Amygdala (tissue), 56 donors: ENCODE measurements at places on chromosomes 12 and 14.

- peak; percentile 57 for DNase-seq
Measured at GRCh38 chr12:753611-754472, 1.5 kb downstream of the WNK1 start.

DNA sequence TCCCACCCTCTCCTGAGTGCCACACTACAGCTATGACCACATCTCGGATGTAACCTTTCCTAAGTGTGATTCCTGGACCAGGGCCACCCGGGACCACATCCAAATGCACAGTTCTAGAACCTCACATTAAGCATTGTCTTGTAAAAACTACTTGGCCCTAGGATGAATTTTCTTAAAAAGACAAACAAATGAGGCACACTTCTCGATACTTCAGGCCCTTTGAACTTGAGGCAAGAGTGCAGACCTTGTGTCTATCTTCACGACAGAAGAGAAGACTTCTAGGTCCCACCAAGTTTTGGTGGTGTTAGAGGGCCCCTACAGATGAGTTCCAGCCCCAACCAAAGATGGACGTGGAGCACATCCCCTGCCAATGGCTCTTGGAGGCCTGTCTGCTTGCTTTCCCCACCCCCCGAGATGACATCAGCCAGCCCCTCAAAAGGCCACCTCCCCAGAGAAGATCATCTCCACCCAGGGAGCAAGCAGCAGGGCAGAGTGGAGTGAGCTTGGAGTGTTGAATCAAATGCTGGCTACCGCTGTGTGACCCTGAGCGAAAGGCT lies 9.3 kb downstream of the ISCU start:
- DNase-seq, result no peak

DNA sequence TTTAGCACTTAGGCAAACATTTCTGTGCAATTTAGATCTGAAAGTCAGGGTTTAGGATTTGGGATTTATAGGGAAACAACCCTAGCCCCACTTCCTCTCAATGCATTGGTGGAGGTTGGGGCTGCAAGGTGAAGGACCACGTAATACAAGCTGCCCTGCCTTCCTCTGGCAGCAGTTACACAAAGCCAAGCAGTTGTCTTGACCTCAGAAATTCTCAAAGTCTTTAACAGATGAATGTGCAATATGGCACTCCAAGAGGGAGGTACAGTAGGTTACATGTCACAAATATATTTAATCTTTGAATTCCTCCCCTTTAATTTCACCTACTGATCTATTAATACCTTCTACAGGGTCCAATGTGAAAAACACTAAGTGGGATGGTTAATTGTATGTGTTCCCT lies 23.9 kb downstream of the IFNG-AS1 start:
- no peak for DNase-seq

GRCh38 chr12:118409834-118410233 lies 33.5 kb downstream of the SUDS3 start:
- no peak for DNase-seq

DNA sequence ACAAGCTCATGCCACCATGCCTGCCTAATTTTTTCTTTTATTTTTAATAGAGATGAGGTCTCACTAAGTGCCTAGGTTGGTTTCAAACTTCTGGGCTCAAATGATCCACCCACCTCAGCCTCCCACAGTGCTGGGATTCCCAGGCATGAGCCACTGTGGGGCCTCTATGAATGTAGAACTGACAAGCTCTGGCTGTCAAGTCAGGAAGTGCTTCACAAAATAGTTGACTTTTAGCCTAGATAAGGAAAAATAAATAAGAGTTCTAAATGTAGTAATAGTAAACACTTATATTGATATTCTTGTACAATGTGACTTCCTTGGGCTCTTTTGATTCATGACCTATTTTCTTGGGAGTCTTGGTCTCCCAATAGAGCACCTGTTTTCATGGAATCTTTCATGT lies 40.0 kb downstream of the RMST start:
- DNase-seq, result no peak

GRCh38 chr14:33916663-33917565 lies 34.0 kb downstream of the EGLN3 start:
- DNase-seq, result no peak

- no peak for DNase-seq
Measured at GRCh38 chr14:33348510-33348909, 409.8 kb downstream of the NPAS3 start.

GRCh38 chr12:57435293-57435692 lies 709 bp downstream of the INHBC start:
- DNase-seq, result no peak

DNA sequence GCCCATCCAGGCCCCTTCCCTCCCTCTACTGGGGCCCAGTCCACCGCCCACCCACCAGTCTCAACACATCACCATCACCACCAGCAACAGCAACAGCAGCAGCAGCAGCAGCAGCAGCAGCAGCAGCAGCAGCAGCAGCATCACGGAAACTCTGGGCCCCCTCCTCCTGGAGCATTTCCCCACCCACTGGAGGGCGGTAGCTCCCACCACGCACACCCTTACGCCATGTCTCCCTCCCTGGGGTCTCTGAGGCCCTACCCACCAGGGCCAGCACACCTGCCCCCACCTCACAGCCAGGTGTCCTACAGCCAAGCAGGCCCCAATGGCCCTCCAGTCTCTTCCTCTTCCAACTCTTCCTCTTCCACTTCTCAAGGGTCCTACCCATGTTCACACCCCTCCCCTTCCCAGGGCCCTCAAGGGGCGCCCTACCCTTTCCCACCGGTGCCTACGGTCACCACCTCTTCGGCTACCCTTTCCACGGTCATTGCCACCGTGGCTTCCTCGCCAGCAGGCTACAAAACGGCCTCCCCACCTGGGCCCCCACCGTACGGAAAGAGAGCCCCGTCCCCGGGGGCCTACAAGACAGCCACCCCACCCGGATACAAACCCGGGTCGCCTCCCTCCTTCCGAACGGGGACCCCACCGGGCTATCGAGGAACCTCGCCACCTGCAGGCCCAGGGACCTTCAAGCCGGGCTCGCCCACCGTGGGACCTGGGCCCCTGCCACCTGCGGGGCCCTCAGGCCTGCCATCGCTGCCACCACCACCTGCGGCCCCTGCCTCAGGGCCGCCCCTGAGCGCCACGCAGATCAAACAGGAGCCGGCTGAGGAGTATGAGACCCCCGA lies 6.8 kb upstream of the RNU7-1 start:
- DNase-seq, result no peak

DNA sequence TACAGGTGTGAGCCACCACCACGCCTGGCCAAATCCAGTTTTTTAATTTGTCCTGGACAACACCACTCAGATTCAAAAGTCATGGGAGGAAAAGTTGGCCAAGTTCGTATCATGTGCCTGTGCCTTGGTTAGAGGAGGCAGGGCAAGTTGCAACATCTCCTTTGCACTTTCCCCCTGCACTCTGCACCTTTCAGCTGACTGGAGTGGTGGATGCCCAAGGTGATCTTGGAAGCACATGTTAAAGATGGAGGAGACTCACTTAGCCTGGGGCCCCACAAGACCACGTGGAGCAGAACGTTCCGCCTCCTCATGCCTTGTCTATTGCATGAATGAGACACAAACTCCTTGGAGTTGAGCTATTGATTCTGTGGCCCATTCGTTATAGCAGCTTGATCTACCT lies 82.1 kb upstream of the FZD10 start:
- DNase-seq, result no peak

GRCh38 chr12:53073881-53074280 lies 5.3 kb downstream of the SPRYD3 start:
- DNase-seq, result no peak

- DNase-seq, result no peak
Measured at GRCh38 chr12:88944397-88944796, 364.1 kb upstream of the KITLG start.

DNA sequence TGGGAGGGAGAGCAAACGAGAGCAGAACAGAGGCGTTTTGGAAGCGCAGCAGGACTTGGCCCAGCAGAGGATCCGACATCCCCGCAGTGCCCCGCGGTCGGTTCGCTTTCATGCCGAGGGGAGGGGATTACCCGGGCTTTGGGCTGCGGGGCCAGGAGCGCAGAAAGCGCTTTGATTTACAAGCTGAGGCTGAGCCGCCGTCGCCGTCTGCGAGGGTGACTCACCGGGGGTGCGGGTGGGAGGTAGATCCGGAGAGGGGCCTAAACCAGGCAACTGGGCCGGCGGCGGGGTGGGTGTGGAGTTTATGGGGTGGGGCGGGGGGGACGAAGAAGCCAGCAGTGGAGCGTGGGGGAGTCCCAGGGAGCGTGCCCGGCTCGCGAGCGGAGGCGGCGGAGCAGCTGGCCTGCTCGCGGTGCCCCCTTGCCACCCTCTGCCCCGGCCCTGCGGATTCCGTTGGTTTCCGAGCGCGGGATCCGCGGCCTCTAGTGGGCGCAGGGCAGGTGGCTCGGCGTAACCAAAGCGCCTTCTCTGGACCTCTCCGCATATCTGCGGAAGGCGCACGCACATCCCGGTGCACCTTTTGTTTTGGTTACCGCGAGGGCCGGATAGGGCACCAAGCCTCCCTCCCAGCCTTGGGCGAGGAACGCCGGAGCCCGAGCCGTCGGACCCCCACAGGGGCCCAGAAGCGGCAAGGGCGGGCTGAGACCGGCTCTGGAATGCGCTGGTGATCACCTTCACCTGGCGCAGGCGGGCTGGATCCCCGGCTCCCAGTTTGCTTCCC lies 2.6 kb downstream of the SIX4 start:
- DNase-seq, result no peak

DNA sequence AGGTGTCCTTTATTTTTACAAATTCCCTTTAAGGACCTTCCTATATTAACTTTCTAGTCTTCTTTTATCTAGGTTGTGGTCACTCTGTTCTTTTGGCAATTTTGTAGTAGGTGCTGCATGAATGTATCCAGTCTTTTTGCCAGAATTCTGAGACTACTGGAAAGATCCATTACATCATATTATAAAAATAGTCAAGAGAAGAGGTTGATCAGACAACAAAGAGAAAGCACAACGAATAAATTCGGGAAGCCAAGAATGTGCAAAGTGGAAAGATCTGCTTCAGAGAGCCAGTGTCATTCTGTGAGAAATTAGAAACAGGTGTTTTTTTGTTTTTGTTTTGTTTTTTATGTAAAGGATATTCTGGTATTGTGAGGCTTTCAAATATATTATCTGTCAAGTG lies 15.8 kb upstream of the SLC16A7 start:
- no peak for DNase-seq

DNA sequence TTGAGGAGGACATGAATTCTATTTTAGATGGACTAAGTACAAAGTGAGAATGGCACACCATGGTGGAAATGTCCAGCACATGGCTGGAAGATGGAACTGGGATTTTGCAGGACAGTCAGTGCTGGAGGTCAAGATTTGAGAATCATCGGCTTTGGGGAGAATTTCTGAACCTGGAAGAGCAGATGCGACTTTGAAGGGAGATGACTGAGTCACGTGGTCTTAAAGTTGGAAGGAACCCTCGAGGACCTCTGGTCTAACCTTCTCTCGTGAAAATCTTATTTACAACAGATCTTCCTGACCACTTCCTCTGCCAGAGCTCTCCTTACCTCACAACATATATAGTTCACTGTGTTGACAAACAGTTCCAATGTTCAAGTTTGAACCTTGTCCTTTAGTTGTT lies 415.4 kb downstream of the ATP23 start:
- no peak for DNase-seq
